ENCODE measurements at places on chromosomes 2 and 18.
A peak's percentile ranks its signal among the peaks of the same experiment; 100 is the strongest.

- DNase-seq = no peak
Observed at GRCh38 chr2:67455219-67456142, 58.3 kb downstream of the ETAA1 start.

- DNase-seq = no peak
Observed at GRCh38 chr2:86476092-86476491, 34.9 kb downstream of the KDM3A start.

- no peak for DNase-seq
Observed at GRCh38 chr2:159798376-159798725, 343 bp upstream of the CD302 start.

- no peak for DNase-seq
Observed at GRCh38 chr2:182134201-182134600, 148.5 kb downstream of the PPP1R1C start.

DNA sequence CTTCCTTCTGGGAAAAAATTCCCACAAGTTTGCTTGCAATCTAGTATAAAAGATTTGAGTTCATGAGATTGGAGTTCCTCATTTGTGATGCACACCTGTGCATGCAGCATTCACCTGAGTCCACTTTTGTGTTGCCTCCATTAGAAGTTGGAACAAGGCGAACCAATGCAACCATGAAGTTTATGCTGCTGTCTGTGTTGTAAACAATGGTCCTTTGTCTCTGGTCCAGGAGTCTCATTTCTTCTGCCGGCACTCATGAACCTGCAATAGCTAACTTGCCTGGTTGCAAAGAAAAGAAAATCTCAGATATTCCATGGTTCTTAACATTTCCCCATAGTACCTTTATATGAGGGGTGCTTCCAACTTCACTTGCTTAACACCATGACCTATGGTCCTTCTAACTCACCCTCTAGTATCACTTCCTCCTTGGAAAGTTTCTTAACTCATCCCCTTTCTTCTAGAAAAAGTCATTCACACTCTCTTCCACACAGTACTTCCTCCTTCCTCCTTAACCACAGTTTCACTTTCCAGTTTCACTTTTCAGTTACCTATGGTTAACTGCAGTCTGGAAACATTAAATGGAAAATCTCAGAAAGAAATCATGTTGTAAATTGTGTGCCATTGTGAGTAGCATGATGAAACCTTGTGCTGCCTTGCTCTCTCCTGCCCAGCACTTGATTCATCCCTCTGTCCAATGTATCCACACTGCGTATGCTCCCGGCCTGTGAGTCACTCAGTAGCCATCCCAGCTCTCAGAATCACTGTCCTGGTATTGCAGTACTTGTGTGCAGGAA is 128.8 kb upstream of the TRIB2 start:
- no peak for DNase-seq

- no peak for DNase-seq
Observed at GRCh38 chr2:45102141-45102540, 92.9 kb upstream of the SIX2 start.

- no peak for DNase-seq
Observed at GRCh38 chr2:27134781-27135477, 493 bp upstream of the PREB start.

DNA sequence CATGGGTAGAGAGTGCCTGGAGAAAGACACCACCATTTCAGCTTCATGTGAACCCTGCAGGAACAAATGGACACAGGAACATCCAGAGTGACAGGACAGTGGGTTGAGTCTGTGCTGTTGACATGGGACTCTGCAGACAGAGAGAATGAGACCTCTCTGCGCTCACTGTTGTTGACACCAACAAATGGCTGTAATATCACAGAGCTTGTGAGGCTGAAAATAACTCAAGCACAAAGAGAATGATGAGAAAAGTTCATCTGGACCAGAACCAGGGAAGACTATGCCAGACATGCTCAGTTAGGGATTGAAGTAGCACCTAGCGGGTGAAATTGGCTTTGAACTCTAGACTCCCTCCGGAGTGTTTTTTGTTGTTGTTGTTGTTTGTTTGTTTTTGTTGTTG is 37.0 kb upstream of the YWHAQ start:
- DNase-seq = no peak

GRCh38 chr2:171390941-171391516 is 42.8 kb downstream of the METTL8 start:
- no peak for DNase-seq

GRCh38 chr2:230443541-230443940 is 27.5 kb downstream of the SP100 start:
- DNase-seq = no peak

GRCh38 chr2:54903736-54904554 is 146.3 kb downstream of the RTN4 start:
- DNase-seq = peak; percentile 28

- DNase-seq = no peak
Observed at GRCh38 chr2:881204-881918, 69.3 kb upstream of the SNTG2 start.

DNA sequence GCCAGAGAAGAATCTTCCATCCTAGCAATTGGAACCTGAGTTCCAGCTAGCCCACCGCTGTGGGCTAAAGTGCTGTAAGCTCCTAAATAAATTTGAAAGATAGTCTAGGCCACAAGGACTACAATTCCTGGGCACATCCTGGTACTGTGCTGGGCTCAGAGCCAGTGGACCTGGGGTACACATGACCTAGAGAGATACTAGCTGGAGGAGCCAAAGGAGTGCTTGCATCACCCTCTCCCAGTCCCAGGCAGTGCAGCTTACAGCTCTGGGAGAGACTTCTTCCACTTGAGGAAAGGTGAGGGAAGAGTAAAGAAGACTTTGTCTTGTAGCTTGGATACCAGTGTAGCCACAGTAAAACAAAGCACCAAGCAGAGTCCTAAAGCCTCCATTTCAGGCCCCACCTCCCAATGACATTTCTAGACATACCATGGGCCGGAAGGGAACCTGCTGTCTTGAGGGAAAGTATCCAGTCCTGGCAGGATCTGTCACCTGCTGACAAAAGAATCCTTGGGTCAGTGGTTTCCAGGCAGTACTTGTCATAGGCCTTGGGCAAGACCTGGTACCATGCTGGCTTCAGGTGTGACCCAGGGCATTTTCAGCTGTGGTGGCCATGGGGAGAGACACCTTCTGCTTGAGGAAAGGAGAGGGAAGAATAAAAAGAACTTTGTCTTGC is 89.5 kb downstream of the TMEM185B start:
- DNase-seq = no peak

- peak; percentile 56 for DNase-seq
Observed at GRCh38 chr2:218010140-218010983, 7.6 kb upstream of the TNS1 start.

DNA sequence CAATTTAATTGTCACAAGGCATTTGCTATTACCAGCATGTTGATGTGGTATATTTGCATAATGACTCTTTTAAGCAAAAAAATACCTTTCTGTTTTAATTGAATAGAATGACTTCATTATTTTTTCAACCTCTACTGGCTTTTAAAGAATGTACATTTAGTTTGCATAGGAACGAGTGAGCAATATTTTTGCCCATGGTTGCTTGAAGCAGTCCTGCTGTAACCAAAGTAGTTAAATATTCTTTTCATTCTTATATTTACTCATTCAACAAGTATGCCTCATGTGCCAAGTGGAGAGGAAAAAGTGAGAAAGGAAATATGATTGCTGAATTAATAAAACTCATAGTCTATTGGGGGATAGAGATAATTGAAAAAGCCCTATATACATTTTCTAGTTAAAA is 184.7 kb downstream of the DSEL start:
- no peak for DNase-seq

- no peak for DNase-seq
Observed at GRCh38 chr2:96846825-96847224, 3.0 kb upstream of the ANKRD23 start.

DNA sequence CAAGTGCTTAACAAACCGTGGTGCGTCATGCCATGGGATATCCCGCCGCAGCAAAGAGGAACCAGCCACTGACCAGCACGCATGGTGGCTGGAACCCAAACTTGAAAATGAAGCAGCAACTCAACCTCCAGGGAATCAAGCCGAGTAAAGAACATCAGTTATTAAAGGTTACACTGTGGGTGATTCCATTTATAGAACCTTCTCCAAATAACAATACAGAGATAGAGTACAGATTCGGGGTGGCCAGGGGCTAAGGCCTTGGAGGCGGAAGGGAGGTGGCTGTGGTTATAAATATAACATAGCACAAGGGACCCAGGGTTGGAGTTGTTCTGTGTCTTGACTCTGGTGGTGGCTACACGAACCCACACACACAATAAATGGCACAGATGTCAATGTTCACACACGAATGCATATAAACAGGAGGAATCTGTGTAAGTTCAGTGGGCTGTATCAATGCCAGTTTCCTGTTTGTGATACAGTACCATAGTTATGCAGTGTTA is 123.1 kb downstream of the EIPR1 start:
- DNase-seq = no peak

DNA sequence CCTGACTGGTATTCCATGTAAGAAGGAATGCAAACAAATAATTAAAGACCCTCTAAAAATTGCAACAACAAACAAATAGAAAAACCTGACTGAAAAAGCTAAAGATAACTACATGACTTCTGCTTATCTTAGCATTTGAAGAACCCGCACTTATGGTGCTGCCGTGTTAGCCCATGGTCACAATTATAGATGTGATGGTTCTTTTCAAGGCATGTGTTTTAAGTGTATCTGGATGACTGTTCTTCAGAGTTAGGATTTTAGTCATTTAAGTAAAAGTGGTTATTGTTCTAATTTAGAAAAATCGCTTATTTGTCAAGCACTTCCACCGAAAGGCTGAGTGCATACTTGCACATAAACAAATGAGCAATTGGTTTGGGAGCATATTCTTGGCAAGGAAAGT is 77.3 kb downstream of the CPS1 start:
- DNase-seq = no peak

- DNase-seq = no peak
Observed at GRCh38 chr2:12302140-12302539, 414.6 kb upstream of the TRIB2 start.

- DNase-seq = no peak
Observed at GRCh38 chr2:47076586-47077441, 78.3 kb downstream of the STPG4 start.

DNA sequence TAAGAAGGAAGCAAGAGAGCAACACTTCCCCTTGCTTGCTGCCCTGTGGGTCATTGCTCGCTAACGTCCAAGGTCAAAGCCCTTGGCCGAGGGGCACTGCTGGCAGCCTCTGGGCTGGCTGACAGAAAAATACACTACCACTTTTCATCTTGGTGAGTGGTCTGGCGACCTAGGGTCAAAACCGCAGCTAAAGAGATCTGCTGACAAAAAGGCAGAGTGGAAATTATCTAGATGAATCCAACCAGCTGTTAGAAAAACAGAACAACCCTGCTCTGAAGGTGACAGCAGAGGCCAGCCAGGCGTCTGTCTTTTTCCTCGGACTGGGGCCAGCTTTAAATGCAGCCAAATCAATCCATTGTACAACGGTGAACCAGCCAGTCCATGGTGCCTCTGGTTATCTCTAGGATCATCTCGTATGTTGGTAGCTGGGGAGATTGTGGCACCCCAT is 92.6 kb downstream of the CD8B2 start:
- DNase-seq = no peak

GRCh38 chr2:101327863-101328394 is 19.4 kb upstream of the RNF149 start:
- no peak for DNase-seq

DNA sequence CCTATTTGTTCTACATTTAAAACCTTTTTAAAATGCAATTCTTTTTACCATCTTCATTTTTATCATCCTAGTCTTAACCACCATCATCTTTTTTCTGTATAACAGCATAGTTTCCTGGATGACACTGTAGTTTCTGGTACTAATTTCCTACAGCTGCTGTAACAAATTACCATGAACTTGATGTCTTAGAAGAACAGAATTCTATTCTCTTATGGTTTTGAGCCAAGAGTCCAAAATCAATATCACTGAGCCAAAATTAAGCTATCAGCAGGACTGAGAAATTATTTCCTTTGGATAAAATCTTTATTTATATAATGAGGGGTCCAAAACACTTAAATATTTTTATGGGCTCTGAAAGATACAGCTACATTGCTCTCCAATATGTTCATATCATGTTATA is 539.3 kb downstream of the METTL4 start:
- no peak for DNase-seq

GRCh38 chr2:46157966-46158310 is 139.3 kb upstream of the EPAS1 start:
- DNase-seq = no peak

DNA sequence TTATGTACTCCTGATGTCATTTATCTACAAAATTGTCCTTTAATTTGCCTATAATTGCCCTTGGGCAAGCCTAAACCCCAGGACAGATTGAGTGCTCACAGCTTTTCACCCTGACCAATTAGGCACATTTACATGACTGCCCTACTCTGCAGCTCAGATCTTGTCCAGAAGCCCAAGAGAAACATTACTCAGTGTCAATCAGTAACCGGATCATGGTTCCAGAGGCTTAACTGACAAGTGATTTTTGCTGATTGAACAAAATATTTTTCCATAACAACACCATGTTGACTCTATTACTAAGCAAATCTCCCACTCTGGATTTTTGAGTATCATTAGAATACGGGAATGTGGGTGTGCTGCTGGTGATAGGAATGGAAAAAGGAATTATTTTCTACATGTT is 465.4 kb upstream of the TNP1 start:
- DNase-seq = no peak

DNA sequence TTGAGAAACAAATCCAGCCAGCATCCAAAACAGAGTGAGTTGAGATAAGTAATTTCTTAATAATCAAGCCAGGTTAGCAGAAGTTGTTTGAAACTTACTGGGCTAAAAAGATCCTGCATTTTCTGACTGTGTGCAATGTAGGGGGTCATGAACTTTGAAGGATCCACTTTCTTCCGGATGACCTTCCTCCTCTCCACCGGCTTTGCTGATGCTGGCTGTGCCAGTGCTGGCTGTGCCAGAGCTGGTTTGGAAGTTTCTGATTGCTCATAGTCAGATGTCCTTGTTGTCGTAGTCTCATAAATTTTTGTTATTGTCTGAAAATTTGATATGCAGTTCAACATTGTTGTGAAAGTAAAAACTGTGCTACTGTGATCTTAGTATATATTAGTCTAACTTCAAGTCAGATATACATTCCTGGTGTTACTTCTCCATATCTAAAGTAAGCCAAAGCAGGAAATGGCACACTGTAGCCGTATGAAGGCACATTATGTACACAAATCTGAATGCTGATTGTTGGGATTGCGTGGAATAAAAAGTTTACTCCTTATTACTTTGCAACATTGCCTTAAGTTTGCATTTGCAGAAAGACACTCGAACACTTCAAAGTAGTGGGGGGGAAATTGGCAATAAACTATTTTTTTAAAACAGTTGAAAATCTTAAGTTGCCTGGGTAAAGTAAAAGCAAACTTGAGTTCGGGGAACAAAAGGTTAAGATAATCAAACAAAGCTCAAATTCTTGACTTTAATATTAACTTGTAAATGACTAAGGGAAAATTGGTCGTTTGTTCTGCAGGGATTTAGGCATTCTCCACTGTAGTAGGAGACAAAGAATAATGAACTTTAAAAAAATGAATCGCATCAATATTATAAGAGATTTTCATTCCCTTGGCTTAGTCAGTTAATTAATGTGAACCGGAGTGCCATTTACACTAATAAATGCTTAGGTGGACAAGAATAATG is 6.4 kb downstream of the NEB start:
- no peak for DNase-seq

Measured in femur (tissue), 1 donor.